ENCODE measurements at places on chromosomes 13 and 19.

- peak; percentile 69 for DNase-seq
Measured at GRCh38 chr13:80979035-80979641, 638.2 kb upstream of the SPRY2 start.

DNA sequence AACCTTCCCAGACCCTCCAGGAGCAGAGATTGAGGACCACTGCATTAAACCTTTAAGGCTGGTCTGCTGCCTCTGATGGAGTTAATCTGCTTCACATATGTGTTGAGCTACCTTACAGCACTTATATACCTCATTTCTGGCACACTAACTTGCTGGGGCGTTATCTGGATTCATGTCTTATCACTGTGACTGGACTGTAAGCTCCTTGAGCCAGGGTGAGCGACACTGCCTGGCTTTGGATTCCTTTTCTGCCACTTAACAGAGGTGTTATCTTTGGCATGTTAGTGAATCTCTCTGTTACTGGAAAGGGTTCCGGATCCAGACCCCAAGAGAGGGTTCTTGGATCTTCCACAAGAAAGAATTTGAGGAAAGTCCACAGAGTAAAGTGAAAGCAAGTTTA is 69.8 kb upstream of the RGCC start:
- peak; percentile 23 for DNase-seq

- DNase-seq, result no peak
Measured at GRCh38 chr19:3638208-3639193, 11.9 kb upstream of the CACTIN start.

- DNase-seq, result no peak
Measured at GRCh38 chr13:76123548-76123947, 487.4 kb downstream of the LMO7 start.

DNA sequence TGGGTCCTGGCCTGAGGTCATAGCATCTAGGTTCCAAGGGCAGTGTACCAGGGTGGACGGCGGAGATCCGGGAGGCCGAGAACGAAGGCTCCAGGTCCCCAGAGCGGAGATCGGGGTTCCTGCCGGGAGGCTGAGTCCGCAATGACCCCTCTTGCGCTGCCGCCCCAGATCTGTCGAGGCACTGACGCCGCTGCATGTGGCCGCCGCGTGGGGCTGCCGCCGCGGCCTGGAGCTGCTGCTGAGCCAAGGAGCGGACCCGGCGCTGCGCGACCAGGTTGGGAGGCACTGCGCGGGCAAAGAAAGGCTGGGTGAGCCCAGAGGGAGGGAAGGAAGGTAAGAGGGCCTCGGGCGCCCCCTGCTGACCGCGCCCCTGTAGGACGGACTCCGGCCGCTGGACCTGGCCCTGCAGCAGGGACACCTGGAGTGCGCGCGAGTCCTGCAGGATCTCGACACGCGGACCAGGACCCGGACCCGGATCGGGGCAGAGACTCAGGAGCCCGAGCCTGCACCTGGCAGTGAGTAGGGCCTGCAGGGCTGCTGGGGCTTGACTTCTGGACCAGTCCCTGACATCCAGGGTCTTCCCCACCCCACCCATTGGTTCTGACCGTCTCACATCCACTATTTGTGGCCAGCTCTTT is 906 bp downstream of the ANKLE1 start:
- DNase-seq, result peak; percentile 88

Measured in hematopoietic multipotent progenitor cell treated with erythropoietin and hydrocortisone succinate and interleukin-3 and kit ligand, for 8 days (in vitro differentiated cells).